Hepatic stellate cell (primary cell): ENCODE measurements at places on chromosomes 5 and 9.

DNA sequence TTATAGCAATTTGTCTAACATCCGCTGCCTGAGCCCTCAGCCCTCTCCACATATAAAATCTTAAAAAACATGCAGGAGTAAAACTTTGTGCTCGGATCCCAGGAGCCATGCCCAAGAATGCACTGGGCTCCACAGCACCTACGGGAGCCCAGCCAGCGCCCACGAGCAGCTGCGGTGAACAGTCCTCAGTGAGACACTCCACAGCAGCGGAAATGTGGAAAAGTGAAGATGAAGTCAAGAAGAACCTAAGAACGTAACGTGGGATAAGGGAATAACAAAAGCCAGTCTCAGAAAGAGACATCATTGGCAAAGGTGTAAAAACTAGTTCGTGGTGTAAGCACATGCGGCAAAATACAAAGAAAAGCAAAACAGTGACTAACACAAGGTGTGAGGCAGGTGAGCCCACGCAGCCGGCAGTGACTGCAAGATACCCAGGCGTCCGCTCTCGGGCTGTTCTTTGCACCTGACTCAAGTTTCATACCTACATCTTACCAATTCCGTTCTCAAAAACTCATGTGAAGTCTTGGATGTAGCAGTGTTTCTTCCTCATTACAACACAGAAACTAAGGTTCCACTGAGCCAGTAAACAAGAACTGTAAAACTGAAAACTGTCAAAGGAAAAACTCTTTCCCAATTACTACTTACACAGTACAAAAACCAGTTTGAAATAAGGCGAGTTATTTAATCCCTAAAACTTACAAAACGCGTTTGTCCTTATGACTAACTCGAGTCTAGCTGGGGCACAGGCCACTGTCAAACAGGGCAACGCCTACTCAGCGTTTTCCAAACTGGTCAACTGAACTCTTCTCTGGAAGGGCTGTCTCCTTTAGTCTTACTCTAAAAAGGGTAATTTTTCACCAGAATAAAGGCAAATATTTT, 1.7 kb downstream of the CAMSAP1 start:
- DNase-seq, result peak; percentile 51

DNA sequence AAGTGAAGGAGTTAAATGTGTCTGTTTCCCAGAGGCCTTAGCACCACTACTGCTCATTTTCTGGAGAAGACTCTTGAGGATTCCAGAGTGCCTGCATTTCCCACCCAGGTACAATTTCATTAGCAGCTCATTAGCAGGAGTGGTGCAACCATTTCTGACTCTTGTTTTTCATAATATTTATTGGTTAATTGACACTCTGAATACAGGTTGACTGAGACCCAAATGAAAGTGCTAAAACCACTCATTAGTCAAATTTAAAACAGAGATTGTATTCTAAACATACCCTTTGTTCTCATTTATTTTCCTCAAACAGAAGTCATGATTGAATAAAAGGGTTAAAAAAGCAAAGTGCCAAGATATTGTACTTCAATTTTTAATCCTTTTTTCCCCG, 134.5 kb downstream of the SIL1 start:
- DNase-seq, result no peak

DNA sequence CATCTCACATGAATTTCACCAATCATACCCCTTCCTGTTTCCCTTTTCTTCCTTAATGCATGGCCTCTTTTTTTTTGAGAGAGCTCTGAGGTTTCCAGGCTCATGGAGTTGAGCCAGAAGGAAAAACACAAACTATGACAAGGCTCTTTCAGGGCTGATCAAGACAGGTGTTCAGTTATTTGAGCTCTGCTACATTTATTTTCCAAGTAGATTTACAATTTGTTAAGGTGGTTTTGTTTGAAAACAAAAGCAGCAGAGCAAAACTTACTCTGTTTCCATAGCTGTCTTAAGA, 62.4 kb upstream of the IL7R start:
- no peak for DNase-seq

- no peak for DNase-seq
These were observed 21.9 kb downstream of the RASGRF2 start for GRCh38 chr5:80982093-80982492.

GRCh38 chr5:38793099-38793498, 52.7 kb upstream of the OSMR start:
- DNase-seq, result no peak

GRCh38 chr9:86424251-86424891, 70.2 kb upstream of the TUT7 start:
- no peak for DNase-seq

- DNase-seq, result peak; percentile 22
These were observed 74.3 kb downstream of the NIPBL start for GRCh38 chr5:36950586-36951457.

GRCh38 chr9:76868897-76869296, 37.0 kb downstream of the PRUNE2 start:
- no peak for DNase-seq

- no peak for DNase-seq
These were observed 23.7 kb downstream of the VAV2 start for GRCh38 chr9:133968428-133968827.

- DNase-seq, result no peak
These were observed 2.9 kb downstream of the NR2F1-AS1 start for GRCh38 chr5:93577854-93578812.

DNA sequence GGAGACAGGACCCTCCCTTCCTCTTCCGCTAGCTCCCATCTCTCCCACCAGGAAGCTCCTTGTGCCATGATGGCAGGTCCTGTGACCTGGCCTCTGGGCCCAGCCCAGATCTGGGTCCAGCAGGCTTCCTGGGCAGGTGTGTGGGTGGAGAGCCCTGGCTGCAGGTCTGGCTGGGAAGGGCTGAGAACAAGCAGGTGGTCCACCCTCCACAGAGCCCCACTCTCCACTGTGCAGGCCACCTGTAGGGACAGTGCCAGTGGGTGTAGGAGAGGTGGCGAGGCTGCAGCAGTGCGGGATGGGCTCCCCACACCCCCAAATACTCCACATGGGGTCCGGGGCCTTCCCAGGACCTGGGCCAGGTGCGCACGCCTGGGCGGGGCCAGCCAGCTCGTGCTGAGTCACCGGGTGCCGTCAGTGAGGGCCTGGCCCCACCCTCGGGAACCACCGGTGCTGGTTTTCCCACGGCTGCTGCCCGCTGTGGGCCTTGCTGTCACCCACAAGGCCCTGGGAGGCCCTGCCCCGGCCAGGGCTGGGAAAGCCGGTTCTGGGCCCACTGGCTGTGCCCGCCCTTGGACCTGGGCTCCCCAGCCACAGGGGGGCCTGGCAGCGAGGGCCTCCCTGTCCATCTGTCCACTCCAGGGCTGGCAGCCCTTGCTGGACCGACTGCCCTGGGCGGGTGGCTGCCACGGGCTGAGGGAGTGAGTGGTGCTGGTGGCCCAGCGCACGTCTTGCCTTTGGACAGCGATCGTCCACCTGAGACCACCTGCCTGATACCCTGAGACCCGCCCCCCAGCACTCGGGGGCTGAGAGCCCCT, 9.3 kb upstream of the NRARP start:
- peak; percentile 42 for DNase-seq

- no peak for DNase-seq
These were observed 1046.2 kb downstream of the CDH12 start for GRCh38 chr5:21806943-21807342.

- peak; percentile 46 for DNase-seq
These were observed 122.5 kb downstream of the SLC1A3 start for GRCh38 chr5:36728697-36729543.

- no peak for DNase-seq
These were observed 69.8 kb upstream of the DMAC1 start for GRCh38 chr9:7869340-7869739.

- peak; percentile 82 for DNase-seq
These were observed 65.9 kb downstream of the DAP start for GRCh38 chr5:10695055-10695649.

- no peak for DNase-seq
These were observed 617.5 kb upstream of the TLE4 start for GRCh38 chr9:78954286-78954685.

GRCh38 chr9:17739022-17739421, 160.2 kb downstream of the SH3GL2 start:
- no peak for DNase-seq

DNA sequence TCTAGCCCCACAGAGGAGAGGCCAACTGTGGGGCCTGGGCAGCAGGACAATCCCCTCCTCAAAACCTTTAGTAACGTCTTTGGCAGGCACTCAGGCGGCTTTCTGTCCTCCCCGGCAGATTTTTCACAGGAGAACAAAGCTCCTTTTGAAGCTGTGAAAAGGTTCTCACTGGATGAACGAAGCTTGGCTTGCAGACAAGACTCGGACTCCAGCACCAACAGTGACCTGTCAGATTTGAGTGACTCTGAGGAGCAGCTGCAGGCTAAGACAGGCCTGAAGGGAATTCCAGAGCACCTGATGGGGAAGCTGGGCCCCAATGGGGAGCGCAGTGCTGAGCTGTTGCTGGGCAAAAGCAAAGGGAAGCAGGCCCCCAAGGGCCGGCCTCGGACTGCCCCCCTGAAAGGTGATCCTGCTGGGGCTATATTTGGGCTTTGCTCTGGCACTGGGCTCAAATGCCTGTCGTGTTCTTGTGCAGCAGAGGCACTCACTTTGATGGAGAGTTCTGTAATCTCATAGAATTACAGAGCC, 39.4 kb downstream of the KDM3B start:
- DNase-seq, result no peak

DNA sequence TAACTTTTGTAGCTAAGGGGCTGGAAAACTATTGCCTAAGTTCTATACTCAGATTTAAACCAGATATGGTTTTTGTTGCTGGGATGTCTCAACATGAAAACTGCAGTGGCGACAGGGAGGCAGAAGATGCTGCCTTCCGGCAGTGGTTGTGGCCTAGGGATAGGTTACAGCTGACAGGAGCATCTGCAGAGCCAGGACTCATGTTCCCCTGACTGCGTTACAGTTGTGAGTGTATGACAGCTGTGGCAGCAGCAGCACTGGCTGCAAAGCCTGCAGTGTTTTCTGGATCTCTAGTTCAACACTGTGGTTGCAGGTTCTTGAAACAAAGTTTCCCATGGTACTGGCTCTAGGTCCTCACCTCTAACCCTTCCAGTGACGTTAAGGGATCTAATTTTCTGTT, 498.8 kb upstream of the CDH18 start:
- no peak for DNase-seq

- no peak for DNase-seq
These were observed 157.2 kb upstream of the DMRT1 start for GRCh38 chr9:684054-684890.

DNA sequence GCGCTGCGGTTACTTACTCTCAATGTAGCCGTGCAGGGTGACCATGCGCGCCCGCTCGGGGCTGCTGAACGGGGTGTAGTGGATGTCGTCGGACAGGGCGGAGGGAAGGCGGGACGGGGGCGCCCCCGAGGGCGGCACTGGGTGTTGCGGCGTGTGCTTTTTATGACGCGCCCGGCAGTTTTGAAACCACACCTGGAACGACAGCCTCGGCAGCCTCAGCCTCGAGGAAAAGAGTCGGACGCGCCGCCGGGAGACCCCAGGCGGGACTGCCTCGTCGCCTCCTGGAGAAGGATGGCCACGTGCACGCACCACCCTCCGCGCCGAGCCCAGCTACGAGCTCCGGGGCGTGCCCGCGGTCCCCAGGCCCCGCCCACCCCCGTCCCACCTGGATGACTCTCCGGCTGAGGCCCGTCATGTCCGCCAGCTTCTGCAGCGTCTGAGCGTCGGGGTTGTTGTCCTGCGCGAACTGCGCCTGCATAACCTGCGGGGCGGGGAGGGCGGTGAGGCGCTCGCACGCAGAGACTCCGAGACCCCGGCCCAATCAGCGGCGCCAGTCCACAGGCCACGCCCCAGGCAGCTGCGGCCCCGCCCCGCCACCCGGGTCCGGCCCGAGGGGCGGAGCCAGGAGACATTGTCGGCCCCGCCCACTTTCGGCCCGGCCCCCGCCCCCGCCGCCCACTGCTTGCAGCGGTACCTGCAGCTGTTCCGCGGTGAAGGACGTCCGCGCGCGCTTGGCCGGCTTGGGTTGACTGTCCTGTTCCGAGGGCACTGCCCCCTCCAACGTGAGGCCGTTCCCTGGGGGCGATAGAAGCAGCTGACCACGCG, 15.0 kb downstream of the LHX6 start:
- DNase-seq, result no peak

DNA sequence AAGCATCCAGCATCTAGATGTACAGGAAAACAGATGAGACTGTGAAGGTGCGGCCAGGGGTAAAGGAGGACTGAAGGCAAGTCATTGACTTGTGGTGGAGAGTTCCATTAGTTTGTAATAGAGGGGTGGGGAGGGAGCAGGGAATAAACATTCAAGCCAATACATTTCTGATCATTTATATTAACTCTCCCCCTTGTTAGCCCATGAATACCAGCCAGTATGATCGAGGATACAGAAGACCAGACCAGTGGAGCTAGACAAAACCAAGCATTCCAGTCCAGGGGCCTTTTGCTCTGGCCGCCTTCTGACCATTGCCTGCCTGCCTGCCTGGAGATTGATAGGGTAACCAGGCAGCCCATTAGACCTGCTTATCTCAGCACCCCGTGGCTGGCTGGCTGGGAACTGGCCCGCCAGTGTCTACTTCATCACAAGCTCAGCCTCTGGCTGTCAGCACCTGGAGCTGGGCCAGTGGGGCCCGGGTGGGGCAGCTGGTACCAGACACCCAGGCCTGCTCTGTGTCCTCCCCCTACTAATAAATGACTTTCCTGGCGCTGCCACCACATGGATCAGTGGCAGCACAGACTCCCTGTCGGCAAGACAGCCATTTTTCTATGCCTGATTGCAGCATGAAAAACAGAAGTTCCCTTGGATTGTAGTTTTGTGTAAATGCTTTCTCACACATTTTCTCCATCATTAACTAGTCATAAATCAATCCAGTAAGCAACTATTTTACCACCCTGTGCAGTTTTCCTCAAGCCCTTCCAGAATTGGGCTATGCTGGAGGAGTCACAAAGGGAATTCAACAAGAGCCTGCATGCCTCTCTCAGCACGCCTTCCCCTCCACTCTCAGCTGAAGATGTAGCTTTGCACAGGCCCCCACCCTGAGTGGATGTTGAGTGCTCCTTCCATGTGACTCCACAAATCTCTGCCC, 181.3 kb downstream of the SNCAIP start:
- DNase-seq, result no peak

GRCh38 chr5:44839018-44839681, 30.4 kb downstream of the MRPS30 start:
- no peak for DNase-seq

DNA sequence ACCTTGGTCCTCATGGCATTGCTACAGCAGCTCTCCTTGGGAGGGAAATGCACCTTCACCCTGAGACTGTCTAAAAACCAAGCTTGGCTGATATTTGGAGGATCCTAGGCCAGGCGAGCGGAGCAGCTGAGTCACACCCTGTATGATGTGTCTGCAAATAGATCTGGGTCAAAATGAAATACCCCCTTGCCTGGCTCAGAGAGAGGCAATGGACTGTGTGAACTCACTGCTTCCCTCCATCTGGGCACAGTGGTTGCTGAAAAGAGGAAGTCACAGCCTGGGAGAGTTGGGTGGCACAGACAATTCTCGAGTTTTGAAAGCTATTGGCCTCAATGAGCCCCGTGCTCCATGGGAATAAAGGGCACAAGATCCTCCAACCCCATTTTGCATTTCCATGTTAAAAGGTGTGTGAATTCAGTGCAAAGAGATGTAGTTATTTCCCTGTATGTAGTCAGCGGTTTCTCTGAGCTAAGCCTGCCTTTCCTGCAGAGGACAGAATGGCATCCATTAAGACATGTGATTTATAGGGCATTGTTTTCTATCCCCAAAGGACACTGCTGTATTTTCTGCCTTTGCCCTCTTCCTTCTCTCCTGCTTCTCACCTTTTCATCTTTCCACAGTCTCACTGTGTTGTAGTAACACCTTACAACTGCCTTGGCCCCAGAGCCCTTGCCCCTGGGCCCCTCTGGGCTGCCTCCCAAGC, 177.2 kb downstream of the GADD45G start:
- DNase-seq, result no peak

- DNase-seq, result no peak
These were observed 247.6 kb upstream of the IRX4 start for GRCh38 chr5:2130361-2130760.

- no peak for DNase-seq
These were observed 4.4 kb downstream of the PLK2 start for GRCh38 chr5:58455480-58455879.
